NCI-H345 (cell line): ENCODE measurements at places on chromosomes 5 and 9.

DNA sequence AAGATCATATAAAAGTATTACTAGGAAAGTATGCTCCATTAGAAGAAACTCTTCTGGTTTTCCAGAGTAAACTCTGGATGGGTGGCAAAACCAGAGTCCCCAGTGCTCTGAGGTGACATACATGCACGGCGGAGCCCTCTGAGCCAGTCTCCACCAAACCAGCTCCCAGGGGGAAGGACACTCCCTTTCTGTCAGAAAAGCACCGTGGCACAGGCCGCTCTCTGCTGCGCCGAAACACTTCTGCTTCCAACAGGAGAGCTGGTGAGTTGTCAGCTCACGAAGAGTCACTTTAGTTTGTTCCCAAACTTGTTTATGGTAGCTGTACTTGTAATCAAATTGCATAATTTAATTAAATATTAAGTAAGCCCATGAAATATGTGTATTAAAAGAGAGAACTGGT is 184.6 kb downstream of the CDK5RAP2 start:
- no peak for DNase-seq

DNA sequence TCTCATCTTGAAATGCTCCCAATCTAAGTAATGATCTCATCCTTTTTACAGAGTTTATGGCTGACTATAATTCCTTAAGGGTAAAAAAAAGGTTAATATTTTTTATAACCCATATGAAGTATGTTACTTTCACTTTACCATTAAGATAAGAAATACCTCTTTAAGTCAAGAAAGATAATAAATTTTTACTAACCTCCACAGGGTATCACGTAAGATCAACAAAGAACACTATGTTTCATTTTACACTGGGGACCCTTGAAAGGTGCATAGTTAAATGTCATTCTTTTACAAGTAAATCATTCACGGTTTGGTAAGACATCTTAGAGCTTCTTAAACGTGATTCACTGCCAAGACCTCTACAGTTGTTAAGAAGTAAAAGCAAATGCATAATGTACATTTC is 472.7 kb upstream of the CDH9 start:
- no peak for DNase-seq

GRCh38 chr5:154254896-154255295 is 64.4 kb downstream of the GALNT10 start:
- no peak for DNase-seq

GRCh38 chr5:173554989-173555705 is 61.3 kb downstream of the BOD1 start:
- DNase-seq, result no peak

GRCh38 chr9:26888271-26888670 is 4.3 kb downstream of the CAAP1 start:
- DNase-seq, result no peak

DNA sequence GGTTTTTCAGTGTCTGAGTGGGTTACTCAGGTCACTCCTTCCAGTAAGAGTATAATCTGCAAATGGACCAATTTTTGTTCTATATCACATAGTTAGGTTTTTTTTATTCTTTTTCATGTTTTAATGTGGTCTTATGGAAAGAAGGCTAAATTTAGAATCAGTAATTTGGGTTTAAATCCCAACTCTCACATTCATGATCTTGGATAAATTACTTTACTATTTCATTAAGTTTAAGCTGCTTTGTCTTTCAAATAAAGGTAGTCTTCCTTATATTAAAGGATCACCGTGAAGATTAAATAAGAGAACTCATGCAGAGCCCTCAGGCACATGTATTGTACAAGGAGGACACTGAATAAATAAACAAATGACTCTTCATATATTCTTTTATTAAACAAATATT is 234.7 kb downstream of the SGCD start:
- DNase-seq, result no peak

DNA sequence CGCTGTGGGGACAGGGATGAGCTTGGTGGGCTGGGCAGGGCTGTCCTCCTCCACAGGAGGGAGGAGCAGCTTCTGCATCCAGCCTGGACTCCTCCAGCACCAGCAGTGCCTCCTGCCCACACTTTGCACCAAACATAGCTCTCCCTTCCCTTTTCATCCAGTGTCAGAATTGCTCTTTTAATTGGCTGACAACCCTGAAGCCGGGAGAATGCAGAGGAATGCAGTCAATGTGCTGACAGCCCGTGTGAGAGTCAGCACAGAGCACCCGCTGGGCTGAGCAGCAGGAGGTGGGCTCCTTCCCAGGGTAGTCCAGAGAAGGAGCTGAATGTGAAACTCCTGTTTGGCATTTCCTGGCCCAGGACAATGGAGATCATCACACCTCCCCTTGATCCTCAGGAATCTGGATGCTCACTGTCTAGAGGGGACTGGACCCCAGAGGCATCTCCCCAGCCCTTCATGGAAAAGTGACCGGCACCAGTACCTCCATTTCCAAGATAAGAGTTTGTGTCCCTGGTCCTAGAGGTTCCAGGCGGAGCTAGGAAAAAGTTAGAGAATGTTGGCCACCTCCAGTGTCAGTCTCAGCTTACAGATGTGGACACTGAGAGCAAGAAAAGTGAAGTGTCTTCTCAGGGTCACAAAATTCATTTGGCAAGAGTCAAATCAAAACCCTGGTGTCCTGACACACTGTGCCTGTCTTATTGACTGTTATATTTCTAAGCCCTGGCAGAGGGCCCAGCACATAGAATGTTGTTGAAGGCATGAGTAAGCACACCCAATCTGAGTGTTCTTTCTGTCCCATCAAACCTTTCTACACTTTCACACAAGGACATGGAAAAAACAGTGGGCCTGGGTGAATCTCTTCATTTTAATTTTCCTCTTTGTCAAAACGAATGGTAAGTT is 202.1 kb downstream of the SNX18 start:
- DNase-seq, result no peak

DNA sequence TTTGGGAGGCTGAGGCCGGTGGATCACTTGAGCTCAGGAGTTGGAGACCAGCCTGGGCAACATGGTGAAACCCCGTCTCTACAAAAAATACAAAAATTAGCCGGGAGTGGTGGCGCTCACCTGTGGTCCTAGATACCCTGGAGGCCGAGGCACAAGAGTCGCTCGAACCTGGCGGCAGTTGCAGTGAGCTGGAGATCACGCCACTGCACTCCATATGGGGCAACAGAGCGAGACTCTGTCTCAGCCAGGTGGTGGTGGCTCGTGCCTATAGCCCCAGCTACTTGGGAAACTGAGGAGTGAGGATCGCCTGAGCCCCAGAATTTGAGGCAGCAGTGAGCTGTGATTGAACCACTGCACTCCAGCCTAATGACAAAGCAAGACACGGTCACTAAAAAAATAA is 2.4 kb upstream of the RFK start:
- DNase-seq, result no peak

- DNase-seq, result no peak
These were observed 258.7 kb upstream of the ACTBL2 start for GRCh38 chr5:57741336-57741735.

- DNase-seq, result no peak
These were observed 78.8 kb upstream of the GPBP1 start for GRCh38 chr5:57094753-57095683.

- DNase-seq, result no peak
These were observed 30.0 kb downstream of the GOLM1 start for GRCh38 chr9:86069206-86069869.

- DNase-seq, result no peak
These were observed 1.3 kb downstream of the TERT start for GRCh38 chr5:1293416-1294205.

GRCh38 chr5:100623719-100624118 is 88.5 kb downstream of the FAM174A start:
- DNase-seq, result peak; percentile 38

GRCh38 chr9:16873126-16873802 is 2.8 kb upstream of the BNC2 start:
- no peak for DNase-seq

- no peak for DNase-seq
These were observed 60.9 kb downstream of the NNT start for GRCh38 chr5:43663916-43664315.
